Stimulated activated CD4-positive, alpha-beta T cell treated with anti-CD3 and anti-CD28 coated beads, TNF-alpha, amount 100 ng/mL, for 48 hours (primary cell): ENCODE measurements at places on chromosomes 3 and 15.

DNA sequence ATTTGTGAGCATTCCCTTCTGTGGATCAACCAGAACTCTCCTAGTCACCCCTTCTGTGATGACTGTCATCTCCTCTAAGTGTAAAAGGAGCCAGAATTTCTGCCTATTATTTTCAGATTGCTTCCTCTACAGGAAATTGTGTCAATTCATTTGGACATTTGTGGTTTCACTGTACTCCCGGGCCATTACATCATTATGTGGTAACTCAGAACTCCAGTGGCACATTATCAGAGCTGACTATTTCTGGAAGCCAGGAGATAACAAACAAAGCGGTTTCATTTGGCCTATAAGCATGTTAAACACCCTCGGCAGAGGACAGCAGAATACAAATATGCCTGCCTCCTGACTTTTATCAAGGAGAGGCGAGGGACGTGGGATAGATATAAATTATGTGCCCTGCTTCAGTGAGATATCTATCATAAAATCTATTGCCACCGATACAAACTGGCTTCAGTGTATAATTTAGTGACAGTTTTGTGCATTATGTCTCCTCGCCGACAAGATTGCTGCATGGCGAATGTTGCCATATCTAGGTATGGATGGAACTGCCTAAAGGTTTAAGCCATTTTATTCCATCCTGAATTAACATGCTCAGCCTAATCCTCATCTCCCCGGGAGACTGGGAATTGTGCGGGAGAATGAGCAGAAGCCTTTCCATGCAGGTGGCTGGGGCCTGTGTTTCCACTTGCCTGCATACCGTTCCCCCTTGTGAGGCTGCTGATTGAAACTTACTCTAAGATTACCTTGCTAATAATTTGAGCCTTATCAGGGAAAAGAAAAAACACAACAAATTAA is 193.4 kb upstream of the SEMA6D start:
- DNase-seq: no peak

DNA sequence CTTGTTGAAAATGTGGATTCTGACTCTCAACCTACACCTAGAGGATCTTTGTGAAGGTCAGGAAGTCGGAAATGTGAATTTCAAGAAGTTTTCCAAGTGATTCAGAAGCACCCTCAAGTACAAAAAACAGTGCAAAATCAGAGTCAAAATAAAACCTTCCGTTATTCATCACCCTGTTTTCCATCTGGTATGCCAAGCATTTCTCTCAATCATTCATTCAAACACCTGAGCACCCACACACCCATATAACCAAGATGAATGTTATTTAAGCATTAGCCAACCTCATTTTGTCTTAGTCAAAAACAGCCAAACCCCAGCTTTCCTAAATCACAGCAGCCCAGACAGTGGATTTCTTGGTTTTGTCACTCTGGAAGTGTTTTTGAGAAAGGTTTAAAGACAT is 91.1 kb downstream of the OSBPL10 start:
- no peak for DNase-seq

- DNase-seq: no peak
Observed at GRCh38 chr15:74789171-74789631, 7.3 kb downstream of the CSK start.

GRCh38 chr15:76863693-76864092 is 41.4 kb downstream of the SCAPER start:
- no peak for DNase-seq

DNA sequence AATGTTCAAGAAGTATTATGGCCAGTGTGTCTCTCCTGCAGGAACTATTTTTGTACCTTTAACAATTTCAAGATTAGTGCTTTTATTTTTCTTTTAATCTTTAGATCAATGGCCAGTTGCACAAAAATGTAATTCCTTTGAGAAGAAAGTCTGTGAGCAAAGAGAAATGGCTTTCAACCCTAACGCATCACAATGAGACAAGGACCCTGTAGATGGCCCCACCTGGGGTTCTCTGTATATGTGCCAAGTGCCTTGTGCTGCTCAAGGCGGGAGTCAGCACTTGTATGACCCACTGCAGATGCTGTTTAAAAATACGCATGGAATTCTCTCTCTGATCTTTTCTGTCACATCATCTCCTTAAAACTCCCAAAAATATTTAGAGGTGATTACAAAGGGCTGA is 453.4 kb downstream of the OCA2 start:
- no peak for DNase-seq

- no peak for DNase-seq
Observed at GRCh38 chr3:27342267-27342666, 26.9 kb downstream of the NEK10 start.

DNA sequence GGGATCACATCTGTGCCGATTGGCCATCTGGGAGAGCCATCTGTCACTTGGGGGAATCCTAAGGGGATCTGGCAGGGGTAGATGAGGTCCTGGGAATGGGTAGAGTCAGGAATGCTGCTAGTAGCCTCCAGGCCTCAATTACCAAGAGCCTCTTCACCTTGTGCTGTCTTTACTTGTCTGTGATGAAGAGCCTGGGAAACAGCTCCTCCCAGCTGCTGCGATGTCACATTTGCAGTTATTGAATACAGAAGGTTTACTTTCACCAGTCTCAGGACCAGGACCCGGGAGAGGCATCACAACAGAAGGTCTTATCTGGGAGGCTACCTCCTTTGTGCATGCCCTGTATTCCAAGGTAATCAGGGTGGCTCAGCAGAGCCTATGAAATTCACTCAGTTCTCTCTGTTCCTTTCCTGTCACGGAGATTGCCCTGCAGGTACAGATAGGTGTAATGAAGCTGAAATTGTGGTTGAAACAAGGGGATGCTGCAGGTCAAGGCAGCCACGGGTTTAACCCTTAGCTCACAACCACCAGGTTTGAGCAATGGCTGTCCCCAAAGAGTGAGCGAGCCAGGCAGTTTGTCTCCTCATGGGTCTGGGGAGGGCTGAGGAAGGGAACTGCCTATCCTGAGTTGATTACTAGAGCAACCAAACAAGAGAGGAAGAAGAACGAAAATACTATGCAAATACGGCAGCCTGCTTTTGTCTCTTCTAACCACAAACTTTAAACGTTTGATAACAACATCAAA is 298.9 kb upstream of the RORA start:
- no peak for DNase-seq

GRCh38 chr3:45952456-45952855 is 9.2 kb downstream of the CXCR6 start:
- no peak for DNase-seq

- DNase-seq: no peak
Observed at GRCh38 chr3:107235193-107235927, 141.9 kb upstream of the CCDC54 start.

- DNase-seq: no peak
Observed at GRCh38 chr3:170813266-170813665, 56.7 kb downstream of the RPL22L1 start.
